ENCODE measurements at places on chromosomes 11 and 22. TPM values are rescaled to one million over a fixed set of nuclear protein-coding genes. Genes with fewer than 3 reads are reported as not detected.

DNA sequence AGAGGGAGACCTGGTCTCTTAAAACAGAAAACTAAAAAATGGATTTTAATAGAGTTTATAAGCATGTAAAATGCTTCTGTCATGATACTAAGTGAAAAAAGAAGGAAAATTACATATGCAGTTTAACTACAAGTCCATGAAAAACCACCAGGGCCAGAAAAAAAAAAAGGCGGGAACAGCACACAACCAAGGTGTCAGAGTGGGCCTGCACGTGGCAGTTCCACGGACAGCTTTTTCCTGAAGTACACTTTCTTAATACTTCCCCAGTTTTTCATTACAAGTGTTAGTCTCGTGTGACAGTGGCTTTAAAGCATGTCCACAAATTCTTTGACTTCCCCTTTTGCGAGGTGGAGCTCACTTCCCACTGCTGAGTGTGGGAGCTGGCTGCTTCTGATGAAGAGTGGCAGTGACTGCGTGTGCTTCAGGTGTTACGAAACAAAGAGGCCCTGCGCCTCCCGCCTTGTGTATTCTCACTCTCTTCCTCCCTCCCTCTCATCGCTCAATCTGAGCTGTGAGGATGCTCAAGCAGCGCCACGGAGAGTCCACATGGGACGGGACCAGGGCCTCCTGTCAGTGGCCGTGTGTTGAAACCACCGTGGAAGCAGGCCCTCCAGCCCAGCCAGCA lies 16.4 kb downstream of the PPM1F start:
- DNase-seq = no peak

DNA sequence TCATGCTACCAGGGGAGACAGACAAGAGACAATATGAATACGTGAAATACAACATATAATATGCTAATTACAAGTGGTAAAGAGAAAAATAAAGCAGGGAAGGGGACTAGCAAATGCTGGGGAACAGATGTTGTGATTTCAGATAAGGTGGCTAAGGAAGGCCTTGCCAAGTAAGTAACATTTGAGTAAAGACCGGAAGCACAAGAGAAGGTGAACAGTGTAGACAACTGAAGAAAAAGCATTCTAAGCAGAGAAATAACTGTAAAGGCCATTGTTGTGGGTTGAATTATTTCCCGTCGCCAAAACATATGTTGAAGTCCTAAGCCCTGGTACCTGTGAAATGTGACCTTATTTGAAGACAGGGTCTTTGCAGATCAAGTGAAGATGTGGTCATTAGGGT lies 63.7 kb upstream of the EED start:
- DNase-seq = no peak

RTN4R gene
- 2.7 TPM for total RNA-seq

DNA sequence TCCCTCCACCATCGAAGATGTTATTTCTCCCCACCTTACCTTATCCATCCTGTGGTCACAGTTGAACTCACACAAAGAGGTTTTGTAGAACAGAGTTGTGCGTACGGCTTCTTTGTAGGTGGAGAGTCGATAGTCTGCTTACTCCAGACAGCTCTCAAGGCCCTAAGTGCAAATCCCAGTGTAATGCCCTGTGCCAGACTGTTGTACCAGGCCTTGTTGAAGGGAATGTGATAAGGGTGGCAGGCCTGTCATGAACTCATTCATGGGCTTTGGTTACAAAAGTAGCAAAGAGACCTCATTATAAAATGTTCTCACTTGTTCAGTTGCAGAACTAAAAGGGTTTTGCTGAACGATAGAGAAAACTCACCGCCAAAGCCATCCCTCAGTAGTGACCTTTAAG lies 288.7 kb upstream of the CADM1 start:
- no peak for DNase-seq

OR4D5 gene
- total RNA-seq = not detected

DNA sequence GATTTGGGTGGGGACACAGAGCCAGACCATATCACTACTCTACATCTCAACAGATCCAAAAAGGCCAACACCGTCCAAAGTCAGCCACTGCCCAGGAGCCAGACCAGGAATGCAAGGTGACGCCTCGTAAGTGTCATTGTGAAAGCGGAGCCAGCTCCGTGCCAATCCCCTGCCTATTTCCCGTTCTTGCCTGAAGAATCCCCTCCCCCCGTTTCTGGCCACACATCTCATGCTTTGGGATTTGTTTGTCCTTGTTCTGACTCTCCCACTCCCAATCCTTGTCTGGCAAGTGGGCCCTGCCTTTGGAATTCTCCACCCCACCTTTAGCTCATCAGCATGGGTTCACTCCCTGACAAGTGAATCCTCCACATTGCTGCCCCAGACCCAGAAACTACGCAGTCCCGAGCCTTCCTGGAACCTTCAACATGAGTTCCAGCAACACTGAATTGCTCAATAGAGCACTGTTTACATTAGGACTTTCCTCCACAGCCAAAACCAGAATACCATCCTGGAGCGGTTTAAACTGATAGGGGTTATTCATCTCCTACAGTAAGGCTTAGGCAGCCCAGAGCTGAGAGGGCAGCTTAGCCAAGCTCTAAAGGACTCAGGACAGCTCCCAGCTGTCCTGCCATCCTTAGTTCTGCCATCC lies 6.0 kb upstream of the SLC35C1 start:
- DNase-seq = no peak

GRCh38 chr11:44361813-44362212 lies 51.9 kb upstream of the ALX4 start:
- no peak for DNase-seq

- no peak for DNase-seq
Measured at GRCh38 chr11:75576499-75576918, 14.5 kb downstream of the SERPINH1 start.

DNA sequence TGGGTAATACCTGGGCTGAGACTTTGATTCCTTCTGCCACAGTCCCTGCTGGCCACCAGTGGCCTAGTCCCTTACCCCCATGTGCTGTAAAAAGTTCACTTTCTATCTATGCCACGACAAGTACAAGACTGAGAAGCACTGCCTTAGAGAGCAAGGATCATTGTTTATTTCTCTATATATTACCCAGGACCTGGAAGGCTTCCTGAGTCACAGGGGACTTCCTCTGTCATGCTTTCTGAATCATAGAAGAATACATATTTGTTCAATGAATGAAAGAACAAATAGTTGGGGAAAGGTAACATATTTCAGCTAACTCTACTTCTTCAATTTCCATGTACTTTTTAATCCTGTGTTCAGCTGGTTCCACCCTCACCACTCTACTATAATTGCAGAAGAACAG lies 5.5 kb upstream of the SYT9 start:
- no peak for DNase-seq

- DNase-seq = no peak
Measured at GRCh38 chr22:21028277-21029251, 3.8 kb downstream of the SLC7A4 start.

DNA sequence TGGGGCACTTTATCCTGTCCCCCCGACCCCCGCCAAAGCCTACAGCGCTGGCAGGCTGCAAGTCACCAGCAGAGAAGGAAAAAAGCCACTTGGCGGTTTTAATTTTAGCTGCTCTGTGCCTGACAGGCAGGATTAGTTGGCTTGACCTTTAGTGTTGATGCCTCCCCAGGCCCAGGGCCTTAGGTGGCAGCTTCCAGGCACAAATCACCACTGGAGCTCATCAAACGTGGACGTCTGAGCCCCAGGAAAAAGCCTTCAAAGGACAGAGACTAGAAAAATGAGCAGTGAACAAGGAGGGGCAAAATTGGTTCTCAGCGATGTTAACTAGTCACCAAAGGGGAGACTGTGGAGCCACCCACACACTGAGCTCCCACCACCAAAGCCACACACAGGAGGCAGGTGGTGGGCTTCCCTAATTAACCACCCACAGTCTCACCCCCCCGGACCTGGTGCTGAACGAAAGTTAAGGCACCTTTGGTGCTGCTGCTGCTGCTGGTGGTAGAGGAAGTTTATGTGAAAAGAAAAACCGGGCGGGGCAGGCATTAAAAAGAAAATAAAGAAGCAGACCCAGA lies 4.4 kb upstream of the PYGM start:
- no peak for DNase-seq

POTEH gene
- total RNA-seq = not detected

EXPH5 gene
- under 0.01 TPM for total RNA-seq

DNA sequence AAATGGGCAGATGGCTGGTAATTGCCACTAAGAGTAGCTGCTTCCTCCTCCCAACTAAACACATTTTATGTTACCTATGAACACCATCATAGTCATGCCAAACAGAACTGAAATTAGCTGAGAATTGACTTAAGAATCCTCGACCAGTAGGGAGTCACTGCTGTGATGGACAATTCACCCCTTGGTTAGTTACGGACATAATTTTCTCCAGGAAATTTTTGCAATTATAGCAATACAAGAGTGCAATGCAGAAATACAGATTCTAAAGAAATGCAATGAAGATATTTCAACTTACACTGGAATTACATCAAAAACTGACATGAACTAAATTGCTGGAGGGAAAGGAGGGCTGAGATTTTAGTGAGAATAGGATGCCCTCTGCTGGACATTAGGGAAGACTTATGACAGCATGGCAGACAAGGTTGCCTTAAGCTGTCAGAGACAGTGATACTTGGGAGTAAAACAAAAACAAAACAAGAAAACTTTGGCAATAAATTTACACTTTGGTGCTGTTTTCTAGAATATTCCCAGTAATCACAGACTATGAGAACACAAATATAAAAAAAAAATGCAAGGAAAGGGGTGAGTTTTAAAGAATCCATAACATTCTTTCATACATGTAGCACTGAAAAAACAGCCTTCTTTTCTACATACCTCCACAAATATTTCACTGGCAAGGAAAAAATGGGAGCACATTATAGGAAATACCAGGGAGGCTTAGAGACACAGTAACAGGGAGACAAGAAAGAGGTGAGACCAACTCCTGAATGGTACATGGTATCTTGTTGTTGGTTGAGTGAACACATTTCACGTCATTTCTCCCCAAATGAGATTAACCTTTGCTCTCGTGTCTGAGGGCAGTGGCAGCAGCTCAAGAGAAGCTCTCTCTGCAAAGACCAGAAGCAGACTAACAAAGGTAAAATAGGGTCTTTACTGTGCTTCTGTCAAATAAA lies 11.2 kb upstream of the PPP2R1B start:
- DNase-seq = peak; percentile 87

DNA sequence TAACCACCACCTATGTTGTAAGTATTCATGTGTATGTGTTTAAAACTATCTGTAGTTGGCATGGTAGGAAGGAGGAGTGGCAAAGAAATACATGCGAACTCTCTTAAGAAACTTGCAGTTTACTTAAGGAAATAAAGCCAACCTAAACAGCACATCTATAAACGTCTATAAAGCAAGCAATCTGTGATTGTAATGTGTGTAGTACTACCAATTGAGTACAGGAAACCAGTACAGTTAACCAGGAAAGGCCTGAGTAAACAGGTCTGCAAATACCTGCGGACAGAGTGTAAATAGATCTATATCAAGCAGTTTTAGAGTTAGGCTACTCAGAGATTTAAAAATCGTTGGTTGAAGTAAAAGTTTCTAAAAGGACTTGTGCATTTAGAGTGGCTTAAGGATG lies 59.5 kb upstream of the AMOTL1 start:
- peak; percentile 13 for DNase-seq

DNA sequence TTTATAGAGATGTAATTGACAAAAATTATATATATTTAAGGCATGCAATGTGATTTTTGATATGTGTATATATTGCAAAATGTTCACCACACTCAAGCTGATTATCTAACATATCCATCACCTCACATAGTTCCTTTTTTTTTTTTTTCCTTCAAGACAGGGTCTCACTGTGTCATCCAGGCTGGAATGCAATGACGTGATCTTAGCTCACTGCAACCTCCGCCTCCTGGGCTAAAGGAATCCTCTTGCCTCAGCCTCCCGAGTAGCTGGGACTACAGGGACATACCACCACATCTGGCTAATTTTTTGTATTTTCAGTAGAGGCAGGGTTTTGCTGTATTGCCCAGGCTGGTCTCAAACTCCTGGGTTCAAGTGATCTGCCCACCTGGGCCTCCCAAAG lies 65.1 kb upstream of the SLC35C1 start:
- DNase-seq = no peak

BLID gene
- total RNA-seq = not detected

- no peak for DNase-seq
Measured at GRCh38 chr11:79488286-79488685, 47.5 kb upstream of the TENM4 start.

MRGPRE gene
- total RNA-seq = not detected

GRCh38 chr11:64131683-64132190 lies 34.2 kb downstream of the MACROD1 start:
- DNase-seq = no peak

MED17 gene
- total RNA-seq = 36.4 TPM

Measured in dermis blood vessel endothelial cell (primary cell).